ENCODE measurements at places on chromosomes 1 and 21.
A peak's percentile ranks its signal among the peaks of the same experiment; 100 is the strongest.

DNA sequence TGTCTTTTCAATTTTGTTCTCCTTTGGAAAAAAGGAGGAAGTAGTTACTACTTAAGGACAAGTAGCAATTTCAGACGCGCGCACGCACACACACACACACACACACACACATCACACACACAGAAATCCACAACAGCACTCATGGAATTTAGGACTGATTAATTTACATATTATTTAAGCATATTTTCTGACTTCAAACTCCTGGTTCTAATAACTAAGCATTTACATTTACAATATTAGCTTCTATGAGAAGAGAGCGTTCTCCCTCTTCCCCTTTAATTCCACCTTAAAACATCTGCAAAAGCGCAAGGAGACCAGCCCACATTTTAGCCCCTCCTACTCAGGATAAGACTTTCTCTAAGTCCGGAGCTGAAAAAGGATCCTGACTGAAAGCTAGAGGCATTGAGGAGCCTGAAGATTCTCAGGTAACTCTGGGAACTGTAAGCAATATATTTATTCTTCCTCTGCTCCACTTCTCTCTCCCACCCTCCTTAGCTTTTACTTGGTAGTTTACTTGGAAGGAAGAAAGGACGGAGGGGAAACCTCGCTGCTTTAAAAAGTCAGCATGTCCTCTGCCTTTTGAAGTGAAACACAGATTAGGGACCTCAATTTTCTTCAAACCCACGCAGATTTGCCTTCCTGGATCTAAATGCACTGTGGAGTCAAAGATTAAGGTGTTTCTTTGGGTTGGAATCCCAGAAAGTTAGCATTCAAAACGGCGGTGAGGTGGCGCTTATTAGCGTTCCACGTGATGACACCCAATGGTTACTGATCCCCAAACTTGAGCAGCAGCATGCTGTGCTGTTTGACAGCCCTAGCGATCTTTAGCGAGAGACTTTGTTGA, at the start of gene PLA2G4A:
Gene PLA2G4A (plus strand): TSS at position 339 of the 844 bp plus-strand sequence. CDS start 25,406 bp downstream, outside the sequence.
- DNase-seq, result peak; percentile 44

GRCh38 chr1:210696709-210697108, 368.0 kb downstream of the HHAT start:
- DNase-seq, result no peak

DNA sequence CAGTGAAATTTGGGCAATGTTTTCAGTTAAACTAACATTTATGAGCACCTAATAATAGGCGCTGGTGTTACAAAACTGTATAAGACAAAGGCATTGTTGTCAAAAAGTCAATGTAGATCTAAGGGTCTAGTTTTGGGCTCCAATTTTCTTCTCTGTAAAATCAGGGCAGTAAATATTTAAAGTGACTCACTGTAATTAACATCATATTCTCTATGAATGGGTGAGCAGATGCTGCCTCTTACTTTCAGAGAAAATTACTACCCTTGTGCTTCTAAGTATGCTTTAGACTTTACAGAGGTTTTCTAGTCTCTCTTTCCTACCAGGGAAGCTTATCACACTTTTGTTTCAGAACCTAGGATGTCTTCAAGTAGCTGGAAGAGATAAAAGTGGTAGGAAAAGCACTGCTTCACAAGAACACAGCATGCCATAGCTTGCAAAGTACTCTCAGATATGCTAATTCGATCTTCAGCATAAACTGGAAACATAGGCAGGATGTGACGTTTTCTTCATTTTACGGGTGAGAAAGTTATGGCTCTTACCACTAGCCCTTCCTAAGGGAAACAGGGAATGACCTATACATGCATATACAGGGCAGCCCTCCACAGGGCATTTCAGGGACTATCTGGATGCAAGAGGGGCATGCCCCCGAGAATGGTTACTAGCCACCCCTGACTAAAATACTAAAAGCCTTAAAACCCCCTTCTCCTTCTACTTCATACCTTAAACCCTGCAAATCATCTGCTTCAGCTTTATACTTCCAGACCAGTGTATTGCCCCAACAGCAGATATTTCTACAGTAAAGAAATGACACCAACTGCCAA, 2.6 kb downstream of the C1orf116 start:
- no peak for DNase-seq

- no peak for DNase-seq
Measured at GRCh38 chr1:177597393-177597792, 372.5 kb downstream of the SEC16B start.

GRCh38 chr1:53294567-53294966, 33.3 kb downstream of the LRP8 start:
- no peak for DNase-seq

GRCh38 chr1:184116287-184116686, 64.8 kb downstream of the TSEN15 start:
- no peak for DNase-seq

DNA sequence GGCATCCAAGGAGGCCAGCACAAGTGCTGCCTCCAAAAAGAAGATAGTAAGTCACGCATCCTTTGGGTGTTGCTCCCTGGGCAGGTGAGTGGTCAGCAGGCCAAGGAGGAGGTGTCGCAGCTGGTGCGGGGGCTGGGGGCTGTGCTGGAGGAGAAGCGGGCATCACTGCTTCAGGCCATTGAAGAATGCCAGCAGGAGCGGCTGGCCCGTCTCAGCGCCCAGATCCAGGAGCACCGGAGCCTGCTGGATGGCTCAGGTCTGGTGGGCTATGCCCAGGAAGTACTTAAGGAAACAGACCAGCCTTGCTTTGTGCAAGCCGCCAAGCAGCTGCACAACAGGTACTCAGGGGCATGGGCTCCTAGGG, 4.3 kb downstream of the TRIM46 start:
- DNase-seq, result no peak

GRCh38 chr1:113146242-113147072, 73.5 kb downstream of the LRIG2 start:
- no peak for DNase-seq
